Effector memory CD4-positive, alpha-beta T cell (primary cell): ENCODE measurements at places on chromosomes 3 and 15.

DNA sequence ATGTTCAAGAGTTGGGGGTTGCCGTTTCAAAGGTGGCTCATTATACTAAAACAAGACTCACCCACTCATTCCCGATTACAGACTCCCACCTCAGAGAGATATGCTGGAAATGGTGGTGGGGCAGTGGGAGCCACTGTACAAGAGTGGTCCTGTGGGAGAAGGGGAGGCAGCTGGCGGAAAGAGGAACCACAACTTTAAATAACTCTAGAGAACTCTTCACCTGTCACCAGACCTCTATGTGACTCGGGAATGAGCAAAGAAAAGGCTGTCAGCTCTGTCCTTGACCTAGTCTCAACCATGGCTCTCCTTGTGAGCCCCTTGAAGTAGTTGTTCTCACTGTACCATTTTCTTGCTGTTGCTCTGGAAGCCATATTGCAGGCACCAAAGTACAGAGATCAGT lies 293.8 kb downstream of the CHST2 start:
- no peak for DNase-seq

DNA sequence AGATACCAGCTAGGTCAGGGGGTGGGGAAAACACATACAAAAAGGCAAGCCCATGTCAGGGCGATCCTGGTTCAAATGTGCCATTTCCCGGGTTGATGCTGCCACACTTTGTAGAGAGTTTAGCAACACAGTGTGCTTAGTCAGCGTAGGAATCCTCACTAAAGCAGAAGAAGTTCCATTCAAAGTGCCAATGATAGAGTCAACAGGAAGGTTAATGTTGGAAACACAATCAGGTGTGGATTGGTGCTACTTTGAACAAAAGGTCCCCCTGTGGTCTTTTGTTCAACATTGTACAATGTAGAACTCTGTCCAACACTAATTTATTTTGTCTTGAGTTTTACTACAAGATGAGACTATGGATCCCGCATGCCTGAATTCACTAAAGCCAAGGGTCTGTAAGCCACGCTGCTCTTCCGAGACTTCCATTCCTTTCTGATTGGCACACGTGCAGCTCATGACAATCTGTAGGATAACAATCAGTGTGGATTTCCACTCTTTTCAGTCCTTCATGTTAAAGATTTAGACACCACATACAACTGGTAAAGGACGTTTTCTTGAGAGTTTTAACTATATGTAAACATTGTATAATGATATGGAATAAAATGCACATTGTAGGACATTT lies 28.9 kb downstream of the TPM1 start:
- no peak for DNase-seq

DNA sequence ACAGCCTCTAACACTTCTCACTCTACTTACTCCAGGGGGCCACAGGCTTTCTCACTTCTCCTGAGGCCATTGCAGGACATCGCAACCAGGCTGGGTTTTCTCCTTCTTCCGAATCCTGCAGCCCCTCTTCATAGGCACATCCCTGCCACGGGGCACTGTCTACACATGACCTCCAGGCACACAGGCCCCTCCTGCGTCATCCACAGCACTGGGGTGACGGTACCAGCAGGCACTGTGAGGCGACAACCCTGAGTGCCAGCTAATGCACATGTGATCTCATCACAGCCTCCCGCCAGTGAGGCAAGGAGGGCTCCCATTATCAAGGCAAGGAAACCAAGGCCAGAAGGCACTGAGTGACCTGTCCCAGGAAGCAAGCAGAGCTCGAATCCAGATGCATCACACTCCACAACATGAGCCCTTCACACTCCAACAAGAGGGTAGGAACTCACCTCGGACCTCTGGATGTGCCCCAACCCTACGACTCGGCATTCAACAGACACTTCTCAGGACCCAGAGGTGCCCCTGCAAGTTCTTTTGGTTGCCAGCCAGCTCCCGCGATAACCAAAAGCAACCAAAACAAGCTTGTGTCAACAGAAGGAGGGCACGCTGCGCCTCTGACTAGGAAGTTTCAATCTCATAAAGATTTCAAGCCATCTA lies 16.7 kb downstream of the FAM174B start:
- no peak for DNase-seq

GRCh38 chr3:177231242-177231641 lies 34.0 kb upstream of the TBL1XR1 start:
- DNase-seq, result no peak

- no peak for DNase-seq
These were observed 48.3 kb downstream of the GABRB3 start for GRCh38 chr15:26724381-26725150.

DNA sequence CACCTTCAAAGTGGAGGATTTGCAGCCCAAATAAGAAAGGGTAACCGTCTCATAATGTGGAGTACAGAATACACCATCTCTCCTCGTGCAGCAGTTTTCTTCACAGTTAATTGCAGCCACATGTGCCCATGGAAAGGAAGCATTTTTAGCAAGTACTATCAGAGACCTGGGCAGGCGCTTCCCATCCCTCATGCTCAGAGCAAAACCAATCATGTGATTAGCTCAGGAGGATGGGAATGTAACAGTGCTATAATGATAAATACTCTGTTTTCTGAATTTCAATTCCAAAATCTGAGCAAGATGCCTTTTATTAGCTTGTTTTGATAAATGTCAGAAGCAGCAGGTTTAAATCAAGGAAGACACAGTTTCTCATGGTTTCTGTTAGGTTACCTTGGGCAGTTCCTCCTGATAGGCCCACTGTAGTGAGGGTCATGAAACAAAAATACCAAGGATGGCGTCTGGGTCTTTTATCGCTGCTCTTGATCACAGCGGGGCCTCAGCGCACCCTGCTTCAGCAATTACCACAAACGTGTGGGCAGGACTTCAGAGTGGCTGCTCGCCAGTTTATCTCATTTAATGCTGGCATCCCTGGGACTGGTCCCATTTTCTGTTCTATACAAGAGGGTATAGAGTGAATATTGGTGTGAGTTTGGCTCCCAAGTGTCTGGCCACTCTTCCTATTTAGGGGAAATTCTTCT lies 92.6 kb upstream of the VGLL4 start:
- no peak for DNase-seq

GRCh38 chr3:132283916-132284405 lies 33.2 kb upstream of the ACP3 start:
- DNase-seq, result no peak

DNA sequence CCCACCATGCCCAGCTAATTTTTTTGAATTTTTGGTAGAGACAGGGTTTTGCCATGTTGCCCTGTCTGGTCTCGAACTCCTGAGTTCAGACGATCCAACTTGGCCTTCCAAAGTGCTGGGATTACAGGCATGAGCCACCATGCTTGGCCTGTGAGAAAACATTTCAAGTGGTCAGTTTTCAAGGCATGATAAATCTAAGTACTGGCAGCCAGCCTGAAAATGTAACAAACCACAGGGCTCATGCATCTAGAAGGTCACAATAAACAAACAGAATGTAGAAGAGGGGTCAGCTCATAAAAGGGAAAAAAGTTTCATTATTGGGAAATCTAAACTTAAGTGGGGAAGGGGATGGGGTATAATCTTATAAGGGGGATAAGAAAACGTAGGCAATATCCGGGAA lies 39.9 kb downstream of the PPCDC start:
- DNase-seq, result no peak

- peak; percentile 3 for DNase-seq
These were observed 12.9 kb downstream of the DZIP3 start for GRCh38 chr3:108602249-108602934.

GRCh38 chr3:32888739-32889138 lies 62.7 kb upstream of the CCR4 start:
- no peak for DNase-seq

DNA sequence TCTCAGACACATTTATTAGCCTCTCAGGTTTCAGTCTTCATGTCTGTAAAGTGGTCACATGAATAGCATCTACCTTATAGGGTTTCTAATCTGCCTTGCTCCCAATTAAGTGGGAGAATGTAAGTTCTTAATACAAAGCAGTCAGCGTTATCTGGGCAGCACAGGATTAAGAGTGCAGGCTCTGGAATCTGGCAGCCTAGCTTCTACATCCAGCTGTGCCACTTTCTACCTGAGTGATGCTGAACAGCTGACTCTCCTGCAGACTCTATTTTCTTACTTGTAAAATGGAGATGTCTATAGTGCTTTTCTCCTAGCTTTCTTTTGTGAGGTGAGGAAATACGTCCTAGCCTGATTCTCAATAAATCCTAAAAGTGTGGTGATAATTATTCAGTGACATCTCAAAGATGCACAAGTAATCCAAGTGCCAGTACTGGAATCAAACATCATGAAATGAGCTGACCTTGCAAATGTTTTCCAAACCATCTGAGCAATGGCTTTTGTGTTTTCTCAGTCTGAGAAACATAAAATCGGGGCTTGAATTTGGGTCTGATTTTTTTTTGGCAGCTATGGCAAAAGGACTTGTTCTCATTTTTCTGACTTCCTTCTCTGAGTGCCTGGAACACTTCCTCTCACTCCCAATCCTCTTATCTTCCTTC lies 232.2 kb upstream of the FEZF2 start:
- no peak for DNase-seq

GRCh38 chr15:29913528-29914135 lies 91.4 kb upstream of the TJP1 start:
- DNase-seq, result no peak

GRCh38 chr3:53044711-53045517 lies 959 bp downstream of the SFMBT1 start:
- DNase-seq, result peak; percentile 64

DNA sequence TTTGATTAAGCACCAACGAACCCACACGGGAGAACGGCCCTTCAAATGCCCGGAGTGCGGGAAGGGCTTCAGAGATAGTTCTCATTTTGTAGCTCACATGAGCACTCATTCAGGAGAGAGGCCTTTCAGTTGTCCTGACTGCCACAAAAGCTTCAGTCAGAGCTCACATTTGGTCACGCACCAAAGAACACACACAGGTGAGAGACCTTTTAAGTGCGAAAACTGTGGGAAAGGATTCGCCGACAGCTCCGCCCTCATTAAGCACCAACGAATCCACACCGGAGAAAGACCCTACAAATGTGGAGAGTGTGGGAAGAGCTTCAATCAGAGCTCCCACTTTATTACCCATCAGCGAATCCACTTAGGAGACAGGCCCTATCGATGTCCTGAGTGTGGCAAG lies 8.7 kb downstream of the ZNF774 start:
- no peak for DNase-seq

DNA sequence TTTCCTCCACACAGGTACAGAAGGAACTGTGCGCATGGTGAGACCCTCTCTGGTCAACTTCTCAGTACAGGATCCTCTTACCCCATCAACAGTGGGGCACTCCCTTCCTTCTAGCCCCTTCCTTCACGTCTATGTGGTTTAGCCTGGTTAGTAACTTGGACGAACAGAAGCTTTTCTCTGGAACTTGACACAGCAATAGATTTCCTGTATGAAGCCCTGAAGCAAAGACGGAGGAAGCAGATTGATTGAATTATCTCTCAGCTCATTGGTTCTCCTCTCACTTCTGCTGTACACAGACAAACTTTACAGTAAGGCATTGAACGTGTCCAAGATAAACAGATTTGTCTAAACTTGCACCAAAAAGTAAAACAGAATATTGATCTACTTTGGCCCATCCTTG lies at the start of gene CD200R1:
Gene CD200R1, minus strand, starts transcription at position 210 of the 400 bp plus-strand sequence. CDS start 246 bp downstream, outside the sequence.
- DNase-seq, result no peak

DNA sequence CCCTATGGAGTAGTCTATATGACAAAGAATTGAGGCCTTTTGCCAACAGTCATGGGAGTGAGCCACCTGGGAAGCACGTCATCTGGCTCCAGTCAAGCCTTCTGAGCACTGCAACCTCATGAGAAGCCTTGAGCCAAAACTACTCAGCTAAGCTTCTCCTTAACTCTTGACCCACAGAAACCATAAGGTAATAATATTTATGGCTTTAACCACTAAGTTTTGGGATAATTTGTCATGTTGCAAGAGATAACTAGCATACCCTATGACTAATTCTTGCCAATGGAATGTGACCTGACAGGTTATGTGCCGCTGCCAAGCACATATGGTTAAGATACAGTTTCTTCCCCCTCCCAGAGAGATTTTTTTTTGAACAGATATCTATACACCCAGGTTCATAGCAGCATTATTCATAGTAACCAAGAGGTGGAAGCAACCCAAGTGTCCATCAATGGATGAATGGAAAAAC lies 11.8 kb upstream of the SLC6A11 start:
- DNase-seq, result no peak

GRCh38 chr3:127712881-127713771 lies 40.4 kb downstream of the ABTB1 start:
- no peak for DNase-seq

DNA sequence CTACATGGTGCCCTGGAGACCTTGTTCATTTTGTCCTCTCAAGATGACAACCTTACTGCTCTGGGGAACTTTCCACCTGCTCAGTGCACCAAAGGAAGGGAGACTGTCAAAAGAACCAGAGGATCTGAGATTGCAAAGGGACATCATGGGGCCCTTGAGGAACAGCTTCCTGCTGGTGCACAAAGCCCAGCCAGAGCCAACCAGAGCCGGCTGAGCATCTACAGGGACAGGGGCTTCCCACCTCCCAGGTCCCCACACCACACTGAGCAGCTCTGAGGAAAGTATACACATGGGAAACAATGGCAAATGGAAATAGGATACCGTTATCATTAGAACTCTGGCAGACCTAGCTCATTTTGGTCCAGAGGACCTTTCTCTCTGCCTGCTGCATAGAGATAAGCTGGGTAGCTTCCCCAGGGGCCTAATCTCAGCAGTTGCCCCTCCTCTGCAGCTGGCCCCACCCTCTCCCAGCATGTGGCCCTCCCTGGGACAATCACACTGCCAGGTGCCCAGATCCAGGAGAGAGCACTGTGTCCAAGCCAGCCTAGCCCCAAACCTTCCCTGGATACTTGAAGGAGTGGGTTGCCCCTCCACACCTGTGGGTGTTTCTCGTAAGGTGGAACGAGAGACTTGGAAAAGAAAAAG lies 123.4 kb upstream of the PRR20G start:
- no peak for DNase-seq

DNA sequence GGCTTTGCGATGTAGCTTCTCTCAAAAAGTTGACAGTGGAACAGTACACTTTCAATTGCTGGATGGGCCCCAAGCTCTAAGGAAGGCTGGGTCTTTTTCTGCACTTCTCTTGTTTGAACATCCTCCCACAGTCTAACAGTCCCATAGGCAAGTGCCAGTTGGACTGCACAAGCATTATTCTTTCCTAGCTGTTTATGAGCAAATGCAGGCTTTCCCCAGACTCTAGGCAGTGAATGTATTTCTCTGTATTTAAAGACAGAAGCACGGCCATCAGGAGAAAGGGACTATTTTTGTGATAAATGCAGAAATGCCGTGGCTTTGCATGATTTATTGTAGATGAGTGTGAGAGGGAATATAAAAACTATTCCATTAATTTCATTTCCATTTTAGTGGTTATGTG lies 539.3 kb upstream of the LMCD1 start:
- DNase-seq, result no peak

DNA sequence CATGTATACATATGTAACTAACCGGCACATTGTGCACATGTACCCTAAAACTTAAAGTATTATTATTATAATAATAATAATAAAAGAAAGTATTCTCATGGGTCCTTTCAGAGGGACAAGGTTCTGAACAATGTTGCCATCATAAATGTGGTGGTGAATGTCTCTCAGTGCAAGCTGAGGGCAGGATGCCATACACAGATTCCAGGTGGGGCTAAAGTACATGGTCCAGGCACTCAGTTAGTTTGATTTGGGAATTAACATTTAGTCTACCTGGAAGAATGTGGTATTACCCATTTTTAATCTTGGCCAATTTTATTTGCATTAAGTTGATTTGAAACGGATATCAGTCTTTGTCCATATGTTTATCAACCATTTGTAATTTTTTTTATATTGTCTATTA lies 24.5 kb downstream of the PDE8A start:
- DNase-seq, result no peak
